H54 (cell line): ENCODE measurements at places on chromosomes 16 and 17.
A peak's percentile ranks its signal among the peaks of the same experiment; 100 is the strongest.

- DNase-seq: no peak
These were observed 404.8 kb downstream of the CDH13 start for GRCh38 chr16:83031524-83031923.

DNA sequence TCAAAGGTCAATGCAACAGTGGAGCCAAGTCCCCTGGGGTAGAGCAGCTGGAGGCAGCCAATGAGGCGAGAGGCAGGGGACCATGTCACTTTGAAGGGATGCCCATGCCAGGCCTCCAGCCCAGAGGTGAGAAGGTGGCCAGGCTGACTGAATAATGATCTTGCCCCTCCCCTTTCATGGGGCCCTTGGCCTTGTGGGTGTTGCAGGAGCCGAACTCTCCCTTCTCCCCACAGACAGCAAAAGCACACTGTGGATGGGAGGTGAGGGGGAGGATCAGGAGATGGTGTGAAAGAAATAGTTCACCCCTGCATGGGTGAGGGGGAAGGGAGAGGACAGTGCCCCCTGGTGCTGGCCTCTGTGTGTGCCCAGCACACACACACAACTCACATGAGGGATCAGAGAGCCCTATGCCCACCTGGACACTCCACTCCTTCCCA, 15.8 kb upstream of the TBX21 start:
- DNase-seq: no peak

- no peak for DNase-seq
These were observed 36.7 kb upstream of the POLR3E start for GRCh38 chr16:22260490-22260889.

DNA sequence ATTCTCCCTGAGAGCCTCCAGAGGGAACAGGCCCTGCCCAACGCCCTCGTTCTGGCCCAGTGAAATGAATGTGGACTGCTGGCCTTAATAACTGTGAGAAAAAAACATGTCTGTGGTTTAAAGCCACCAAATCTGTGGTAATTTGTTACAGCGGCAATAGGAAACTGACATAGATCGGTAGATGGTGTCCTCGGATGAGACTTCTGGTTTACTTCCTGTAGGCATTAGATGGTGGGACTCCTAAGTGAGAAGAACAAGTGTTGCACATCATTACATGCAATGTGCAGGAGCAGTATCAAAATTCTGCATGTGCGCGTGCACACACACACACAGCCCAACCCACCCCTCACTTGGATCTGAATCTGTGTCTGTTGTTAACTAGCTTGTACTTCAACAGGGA, 42.0 kb downstream of the CDK5R1 start:
- DNase-seq: no peak

DNA sequence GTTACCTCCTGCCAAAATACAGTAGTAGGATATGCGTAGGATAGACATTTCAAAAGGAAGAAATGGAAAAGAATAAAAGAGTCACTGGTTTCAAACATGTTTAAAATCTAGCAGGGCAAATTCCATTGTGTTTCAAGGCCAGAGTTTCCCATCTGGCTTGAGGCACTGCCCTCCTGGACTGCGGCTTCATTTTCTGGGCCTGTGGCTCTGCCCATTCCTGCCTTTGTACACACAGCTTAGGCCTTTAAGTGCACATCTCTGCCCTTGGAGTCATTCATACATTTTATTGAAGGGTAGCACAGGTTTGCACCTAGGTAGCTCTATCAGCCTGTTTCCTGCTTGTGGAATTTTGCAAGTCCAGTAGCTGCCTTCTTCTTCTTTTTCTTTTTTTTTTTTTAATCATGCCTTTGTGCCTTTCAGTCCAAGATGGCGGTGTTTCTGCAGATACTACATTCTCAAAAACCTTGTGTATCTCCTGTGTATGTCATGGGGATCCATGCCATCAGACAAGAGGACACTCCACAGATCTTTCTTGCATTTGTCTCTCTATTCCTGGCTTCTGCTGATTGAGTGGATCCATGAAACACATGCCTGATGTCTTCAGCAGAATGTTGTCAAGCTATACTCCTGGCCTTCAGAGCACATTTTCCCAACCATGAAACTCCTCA, 282.9 kb downstream of the BCAS3 start:
- DNase-seq: no peak

- no peak for DNase-seq
These were observed 268.1 kb downstream of the HS3ST3A1 start for GRCh38 chr17:13333661-13334060.

- no peak for DNase-seq
These were observed 14.1 kb downstream of the TP53 start for GRCh38 chr17:7673239-7673638.

GRCh38 chr17:43330876-43331639, 67.7 kb upstream of the ARL4D start:
- no peak for DNase-seq

GRCh38 chr16:53502331-53503269, at the start of gene AKTIP:
AKTIP (minus strand) TSS chr16:53503209; CDS start chr16:53500259, 2,950 bp downstream.
- DNase-seq: peak; percentile 34

GRCh38 chr16:3188925-3189825, 1.2 kb downstream of the OR1F1 start:
- peak; percentile 48 for DNase-seq

DNA sequence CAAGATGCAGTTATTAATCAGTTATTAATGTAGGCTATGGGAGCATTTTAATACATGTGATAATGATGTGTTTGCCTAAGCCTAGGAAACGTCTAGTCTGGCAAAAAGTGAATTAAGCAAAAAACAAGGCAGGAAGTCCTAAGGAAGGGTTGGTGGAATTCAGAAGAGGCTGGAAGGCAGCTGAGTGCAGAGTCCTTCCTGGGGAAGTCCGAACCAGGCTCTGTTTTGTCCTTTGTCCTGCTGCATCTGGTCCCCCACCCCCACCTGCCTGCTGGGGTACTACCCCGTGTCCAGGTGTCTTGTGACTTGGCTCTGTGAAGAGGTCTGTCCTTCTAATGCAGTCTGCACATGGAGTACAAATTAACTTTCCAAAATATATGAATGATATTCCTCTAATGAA, 1.5 kb upstream of the MYH10 start:
- DNase-seq: no peak

DNA sequence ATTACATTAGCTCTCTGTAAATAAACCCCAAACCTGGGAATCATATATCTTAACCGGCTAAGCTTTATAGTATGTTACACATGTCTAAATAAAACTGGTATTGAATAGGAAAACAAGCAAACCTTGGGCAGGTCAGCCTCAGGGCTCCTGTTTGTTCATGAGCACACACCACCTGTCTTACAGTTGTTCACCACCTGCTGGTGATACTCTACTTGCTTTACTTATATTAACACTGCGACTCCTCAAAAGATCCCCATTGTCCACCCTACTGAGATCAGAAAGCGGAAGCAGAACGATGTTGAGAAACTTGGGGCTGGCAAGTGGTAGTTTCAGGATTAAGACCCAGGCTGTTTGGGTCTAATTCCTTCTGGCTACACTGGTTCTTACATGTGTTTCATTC, 16.4 kb downstream of the CDH13 start:
- DNase-seq: no peak

DNA sequence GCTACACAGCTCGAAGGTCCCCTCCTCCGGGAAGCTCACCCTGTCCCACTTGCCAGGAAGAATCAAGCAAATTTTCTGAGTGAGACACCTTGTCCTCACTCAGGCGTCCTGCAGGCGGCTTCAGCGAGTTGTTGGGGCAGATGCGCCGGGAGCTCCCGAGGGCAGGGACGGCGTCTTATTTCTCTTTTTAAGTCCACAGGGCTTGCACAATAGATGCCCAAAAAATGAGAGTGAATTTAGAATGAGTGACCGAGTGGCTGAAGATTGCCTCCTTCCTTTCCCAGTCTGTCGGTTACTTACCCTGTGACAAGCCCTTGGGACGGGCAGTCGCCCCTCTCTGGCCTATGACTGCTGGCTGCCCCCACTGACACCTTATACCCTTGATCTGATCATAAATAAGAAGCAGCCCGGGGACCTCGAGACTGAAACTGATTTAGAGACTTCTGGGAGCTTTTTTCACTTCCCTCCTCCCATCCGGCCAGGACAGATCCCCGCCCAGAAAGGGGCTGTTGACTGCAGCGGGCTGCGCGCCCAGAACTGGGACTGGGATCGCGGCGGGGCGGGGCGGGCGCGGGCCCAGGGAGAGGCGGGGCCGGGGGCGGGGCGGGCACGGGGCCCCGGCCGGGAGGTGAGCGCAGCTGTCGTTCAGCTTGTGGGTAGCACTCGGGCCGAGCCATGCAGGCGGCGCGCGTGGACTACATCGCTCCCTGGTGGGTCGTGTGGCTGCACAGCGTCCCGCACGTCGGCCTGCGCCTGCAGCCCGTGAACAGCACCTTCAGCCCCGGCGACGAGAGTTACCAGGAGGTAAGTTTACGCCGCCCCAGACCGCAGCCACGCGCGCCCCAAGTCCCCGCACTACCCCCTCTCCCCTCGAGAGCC, at the start of gene TTYH2:
TTYH2 (plus strand) TSS at position 659 of the 879 bp plus-strand sequence; CDS start at position 676, 17 bp downstream.
- DNase-seq: peak; percentile 92

DNA sequence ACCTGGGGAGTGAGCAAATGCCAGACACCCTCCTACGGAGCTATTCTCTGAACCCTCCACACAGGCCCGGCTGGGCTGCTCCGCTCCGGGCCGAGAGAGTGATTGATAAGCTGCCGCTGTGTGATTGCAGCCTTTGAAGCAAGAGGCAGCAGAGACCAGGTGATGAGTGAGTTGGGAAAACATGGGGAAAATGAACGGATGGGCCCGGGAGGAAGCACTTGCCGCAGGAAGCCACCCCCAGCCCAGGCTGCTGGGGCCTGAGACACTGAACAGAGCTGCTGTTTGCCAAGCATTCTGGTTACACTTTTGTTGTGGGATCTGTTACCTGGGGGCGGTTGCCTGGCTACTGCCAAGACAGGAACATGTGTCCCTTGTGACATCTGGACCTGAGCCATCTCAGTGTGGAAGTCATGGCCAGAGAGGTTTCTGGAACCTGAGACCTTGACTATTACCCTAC, 46.4 kb upstream of the KLHDC4 start:
- no peak for DNase-seq

- DNase-seq: no peak
These were observed 1.4 kb upstream of the MRPL28 start for GRCh38 chr16:371515-372301.

GRCh38 chr17:3929181-3929580, 12.9 kb upstream of the P2RX1 start:
- DNase-seq: peak; percentile 40

GRCh38 chr16:11297492-11298142, 16.5 kb upstream of the PRM1 start:
- DNase-seq: peak; percentile 31

DNA sequence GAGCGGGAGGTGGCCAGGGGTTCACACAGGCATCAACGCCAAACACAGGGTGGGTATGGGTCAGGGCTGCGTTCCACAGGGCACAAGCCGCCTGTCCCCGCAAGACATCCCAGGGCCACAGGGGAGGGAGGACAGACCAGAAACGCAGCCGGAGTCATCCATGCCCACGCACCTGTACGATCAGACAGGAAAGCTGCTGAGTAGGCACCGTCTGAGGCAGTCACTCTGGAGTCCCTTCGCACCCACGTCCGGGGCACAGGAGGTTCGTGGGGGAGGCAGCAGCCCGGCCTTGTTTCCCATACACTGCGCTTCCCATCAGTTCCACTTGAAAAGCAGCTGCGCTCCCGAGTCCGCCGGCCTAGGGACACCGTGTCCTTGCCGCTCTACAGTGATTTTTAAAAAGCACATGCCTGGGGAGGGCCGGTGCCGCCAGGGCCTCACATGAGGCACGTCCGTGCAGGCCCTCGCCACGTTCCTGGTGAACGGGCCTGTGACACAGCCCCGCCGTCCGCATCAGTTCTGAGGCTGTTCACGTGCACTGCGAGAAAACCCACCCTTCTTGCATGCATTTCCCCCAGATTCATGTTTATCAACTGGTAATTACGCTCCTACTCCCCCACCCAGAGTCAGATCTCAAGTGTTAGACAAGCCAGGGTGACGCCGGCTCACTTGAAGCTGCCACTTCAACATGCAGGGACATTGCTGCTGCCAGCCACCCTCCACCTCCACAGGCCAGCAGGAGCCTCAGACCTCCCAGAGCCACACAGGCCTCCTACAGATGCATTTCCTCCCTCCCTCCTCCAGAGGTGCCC, 34.8 kb downstream of the WDR45B start:
- DNase-seq: no peak

DNA sequence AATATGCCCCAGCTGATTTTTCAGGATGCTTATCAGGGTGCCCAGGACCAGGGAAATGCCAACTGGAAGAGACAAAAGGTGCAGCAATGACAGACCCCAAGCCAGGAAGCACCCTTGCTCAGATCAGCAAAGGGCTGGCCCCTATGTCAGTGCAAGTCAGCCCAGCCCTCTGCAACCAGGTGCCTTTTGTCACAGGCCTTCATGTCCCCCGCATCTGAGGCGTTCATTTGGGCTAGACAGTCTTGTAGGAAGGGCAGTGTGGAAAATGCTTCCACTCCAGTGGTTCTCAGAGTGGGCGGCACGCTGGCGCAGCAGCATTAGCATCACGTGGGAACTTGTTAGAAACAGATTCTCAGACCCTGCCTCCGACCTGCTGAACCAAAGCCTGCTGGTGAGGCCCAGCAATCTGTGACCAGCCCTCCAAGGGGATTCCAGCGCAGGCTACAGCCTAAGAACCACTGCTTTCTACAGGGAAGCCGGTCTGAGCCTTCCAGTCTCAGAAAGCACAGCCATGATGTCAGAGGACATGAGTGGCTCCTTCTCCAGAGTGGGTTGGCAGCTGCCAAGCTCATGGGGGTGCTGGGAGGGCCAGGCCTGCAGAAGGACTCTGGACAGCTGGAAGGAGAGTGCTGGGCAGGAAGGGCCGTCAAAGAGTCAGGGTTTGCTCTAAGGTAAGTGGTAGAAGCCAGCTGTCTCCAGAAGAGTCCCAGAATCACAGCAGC, 13.1 kb downstream of the SLC47A2 start:
- no peak for DNase-seq

- no peak for DNase-seq
These were observed 40.2 kb upstream of the MAF start for GRCh38 chr16:79640513-79641360.

- no peak for DNase-seq
These were observed 510.7 kb downstream of the MAF start for GRCh38 chr16:79089735-79090284.

DNA sequence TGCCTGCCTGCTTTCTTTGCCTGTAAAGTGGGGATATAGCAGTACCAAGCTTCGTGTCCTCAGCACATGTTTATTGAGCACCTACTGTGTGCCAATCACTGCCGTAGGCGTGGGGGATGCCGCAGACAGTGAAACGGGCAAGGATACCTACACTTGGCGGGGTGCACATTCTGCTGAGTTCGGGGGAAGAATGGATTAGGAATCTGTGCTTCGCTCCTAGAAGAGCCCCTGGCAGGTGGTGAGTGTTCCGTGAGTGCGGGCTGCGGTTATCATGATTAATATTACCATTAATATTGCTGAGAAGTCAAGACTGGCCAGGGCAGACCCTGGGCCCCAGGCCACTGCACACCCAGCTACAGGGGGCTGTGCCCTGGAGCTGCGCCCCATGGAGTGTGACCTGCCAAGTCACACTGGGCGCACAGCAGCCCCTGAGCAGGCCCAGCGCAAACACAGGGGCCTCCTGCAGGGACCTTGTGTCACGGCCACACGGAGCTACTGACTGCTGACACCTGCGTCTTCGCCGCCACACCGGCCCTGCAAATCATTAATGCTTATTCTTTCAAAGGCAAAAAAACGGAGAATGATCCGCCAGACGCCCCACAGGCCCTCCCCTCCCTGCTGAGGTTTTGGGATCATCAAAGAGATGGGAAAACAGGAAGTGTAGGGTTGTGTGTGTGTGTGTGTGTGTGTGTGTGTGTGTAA, 213.4 kb upstream of the GSE1 start:
- DNase-seq: no peak
